Activated T-cell treated with anti-CD3 and anti-CD28 coated beads for 4 hours (primary cell): ENCODE measurements at places on chromosomes 3 and 15.

DNA sequence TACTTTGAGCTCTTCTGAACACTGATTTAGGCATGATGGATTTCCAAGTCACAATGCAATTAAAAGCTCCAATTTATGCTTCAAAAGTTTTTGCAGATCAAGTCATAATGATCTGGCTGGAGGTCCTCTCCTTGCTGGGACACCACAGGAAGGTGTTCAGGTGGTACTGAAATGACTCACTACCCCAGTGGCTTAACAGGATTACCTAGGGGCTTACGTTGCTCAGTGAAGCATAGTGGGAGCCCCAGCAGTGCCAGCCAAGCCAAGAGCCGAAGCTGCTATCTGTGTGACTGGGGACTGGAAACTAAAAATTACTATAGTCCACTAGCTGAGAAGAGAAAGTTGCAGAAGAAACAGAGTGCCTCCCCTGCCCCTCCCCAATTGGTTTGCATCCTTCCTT is 110.1 kb upstream of the LPP start:
- DNase-seq: no peak

DNA sequence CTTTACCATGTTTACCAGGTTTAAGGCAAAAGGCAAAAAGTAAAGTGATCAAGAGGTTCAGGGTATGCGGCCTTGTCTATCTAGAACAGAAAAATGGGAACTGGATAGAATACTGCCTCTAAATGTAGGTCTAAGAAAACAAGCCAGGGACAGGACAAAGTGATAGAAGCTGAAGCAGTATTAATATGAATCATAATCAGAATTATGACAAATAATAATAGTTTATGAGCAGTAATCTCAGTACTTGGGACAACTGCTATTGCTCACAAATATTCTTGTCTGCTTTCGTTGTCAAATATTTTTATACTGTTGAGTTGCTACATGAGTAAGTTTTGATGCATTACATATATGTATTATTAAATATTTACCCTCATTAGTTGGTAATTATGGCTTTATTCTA is 356.9 kb upstream of the RBMS3 start:
- DNase-seq: no peak

DNA sequence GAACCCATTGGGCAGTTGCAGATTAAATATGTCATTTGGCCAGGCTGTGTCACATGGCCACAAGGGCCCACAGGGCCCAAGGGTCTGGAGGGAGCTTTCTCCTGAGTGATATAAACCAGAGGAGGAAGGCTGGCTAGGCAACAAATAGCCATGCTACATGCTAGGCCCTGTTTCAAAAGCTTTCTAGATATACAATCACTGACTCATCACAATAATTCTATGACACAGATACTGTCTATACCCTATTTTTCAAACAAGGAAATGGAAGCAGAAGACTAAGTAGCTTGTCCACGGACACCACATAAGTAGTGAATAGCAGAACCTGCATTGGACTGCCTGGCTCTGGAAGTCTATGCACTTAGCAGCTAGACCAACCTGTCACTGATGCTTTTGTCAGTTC is 625.4 kb downstream of the NTRK3 start:
- no peak for DNase-seq

GRCh38 chr3:106797461-106797860 is 579.8 kb upstream of the CCDC54 start:
- no peak for DNase-seq

DNA sequence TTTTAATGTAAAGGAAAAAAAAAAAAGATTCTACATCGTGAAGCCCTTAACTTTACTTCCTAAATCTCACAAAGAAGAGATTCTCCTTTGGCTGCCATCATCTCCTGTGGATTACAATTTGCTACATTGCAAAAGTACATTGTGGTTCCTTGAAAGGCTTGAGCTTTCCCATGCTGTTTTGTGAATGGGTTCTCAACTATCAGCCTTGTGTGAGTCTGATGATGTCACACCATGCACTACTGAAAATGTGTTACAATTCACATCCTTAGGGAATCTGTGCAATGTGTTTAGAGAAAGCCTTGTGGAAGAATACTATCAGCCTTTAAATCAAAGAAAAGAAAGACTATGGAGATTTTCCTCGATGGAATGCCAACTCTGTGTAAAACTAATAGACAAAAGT is 510.0 kb upstream of the ALCAM start:
- no peak for DNase-seq

DNA sequence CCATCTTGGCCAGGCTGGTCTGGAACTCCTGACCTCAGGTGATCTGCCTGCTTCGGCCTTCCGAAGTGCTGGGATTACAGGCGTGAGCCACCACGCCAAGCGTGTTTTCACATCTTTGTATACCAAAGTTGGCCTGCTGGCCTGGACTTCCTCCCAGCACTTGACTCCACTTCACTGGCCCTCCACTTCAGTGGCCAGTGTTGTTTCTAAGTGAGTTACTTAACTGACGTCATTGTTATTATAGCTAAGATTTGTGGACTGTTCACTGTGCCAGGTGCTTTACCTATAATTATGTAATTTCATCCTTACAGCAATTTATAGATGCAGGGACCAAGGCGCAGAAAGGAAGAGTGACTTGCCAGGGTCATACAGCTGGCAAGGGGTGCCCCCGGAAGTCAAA is 52.0 kb downstream of the HRH1 start:
- DNase-seq: no peak

- no peak for DNase-seq
These were observed 20.8 kb upstream of the ARHGEF3 start for GRCh38 chr3:56822501-56822900.

GRCh38 chr3:141454906-141455602 is 31.8 kb upstream of the RASA2 start:
- peak; percentile 5 for DNase-seq

GRCh38 chr15:67025719-67026609 is 39.4 kb upstream of the SMAD3 start:
- DNase-seq: no peak

DNA sequence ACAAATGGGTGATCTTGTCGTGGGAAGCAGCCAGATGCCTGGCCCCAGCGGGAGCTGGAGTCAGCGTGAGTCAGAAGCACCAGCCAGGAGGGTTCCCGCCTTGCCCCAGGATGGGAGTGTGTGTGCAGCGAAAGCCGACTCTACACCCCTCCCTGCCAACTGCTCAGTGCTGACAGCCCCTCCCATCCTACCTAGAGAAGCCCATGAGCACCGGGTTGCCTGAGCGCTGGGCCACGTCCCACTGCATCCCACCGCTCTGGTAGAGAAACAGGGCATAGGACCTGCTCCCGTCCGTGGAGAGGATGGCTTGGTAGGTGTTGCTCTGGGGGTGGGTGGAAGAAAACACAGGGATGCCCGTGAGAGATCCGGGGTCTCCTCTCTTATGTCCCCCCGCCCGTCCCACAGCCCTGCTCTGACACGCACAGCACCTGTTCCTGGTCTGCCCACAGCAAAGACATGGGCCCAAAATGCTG is 42.9 kb downstream of the MUC4 start:
- no peak for DNase-seq

DNA sequence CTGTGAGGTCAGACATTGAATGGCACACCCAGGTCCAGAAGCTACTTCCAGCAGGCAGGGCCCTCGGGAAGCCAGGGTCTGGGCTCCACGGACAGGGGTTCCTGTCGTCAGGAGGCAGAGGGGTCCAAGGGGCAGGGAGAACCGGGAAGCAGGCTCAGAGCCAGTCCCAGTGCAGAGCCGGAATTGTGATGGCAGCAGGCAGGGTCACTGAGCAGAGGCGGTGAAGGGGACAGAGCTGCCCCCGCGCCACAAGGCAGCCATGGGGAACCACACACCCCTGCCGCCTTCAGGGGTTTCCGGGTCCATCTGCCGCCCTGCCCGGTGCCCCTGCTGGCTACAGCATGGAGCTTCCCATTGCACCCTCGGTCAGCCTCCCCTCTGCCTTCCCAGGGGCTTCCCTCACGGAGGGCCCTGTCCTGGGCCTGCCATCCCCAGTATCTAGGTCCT is 136.9 kb downstream of the NSMCE3 start:
- no peak for DNase-seq

- no peak for DNase-seq
These were observed 36.5 kb downstream of the ATP13A3 start for GRCh38 chr3:194450341-194450740.

DNA sequence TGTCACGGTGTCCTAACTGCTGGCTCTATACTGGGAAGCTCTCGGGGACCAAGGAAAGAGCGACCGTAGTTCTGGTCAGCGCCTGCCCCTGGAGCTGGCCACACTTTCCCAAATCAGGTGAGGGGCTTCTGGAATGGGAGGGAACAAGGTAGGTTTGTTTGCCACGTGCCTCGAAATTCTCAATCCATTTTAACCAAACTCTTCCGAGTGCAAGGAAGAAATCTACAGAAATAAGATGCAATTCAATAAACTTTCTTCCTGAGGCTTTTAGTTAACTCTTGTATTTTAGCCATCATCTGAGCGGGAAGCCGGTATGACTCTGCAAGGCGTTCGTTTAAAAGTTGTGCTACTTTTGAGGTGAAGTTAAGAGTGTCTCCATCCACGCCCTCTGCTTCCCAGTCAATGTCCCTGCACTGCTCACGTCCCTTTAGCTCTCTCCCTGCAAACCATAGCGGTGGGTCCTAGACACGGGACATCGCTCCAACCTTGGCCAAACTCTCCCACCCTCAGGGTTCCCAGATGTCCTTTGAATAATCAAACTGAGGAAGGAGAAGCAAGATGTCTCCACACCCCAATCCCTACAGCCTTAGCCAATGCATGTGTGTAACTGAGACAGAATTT is 597 bp downstream of the AGTR1 start:
- no peak for DNase-seq

DNA sequence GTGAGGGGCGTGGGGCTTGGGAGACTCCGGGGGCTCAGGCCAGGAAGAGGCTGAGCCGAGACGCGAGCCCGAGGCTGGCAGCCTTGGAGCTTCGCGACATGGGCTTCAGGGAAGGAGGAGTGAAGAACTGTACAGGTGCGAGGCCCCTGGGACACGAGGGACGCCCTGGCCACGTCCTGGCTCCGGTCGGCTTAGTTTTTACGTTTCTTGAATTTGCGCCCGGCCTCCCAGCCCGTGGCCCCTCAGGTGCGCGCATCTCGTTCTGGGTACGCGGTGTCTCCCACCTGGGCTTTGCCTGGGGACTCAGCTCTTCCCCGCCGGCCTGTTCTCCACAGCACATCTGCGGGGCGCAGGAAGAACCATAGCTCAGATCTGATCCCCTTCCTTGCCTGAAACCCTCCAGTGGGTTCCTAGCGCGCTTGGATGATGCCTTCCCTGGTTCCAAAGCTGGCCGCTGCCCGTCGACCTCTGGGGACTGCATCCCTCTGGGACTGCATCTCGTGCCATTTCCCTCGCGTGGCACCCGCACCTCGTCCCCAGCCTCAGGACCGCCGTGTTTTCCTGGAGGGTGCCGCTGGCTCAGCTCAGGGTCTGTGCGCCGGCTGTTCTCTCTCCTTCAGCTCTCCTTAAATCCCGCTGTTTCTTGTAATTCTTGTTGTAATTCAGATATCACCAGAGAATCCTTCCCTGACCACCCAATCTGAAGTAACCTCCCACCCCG is 614 bp downstream of the CHCHD6 start:
- no peak for DNase-seq

- no peak for DNase-seq
These were observed 223.4 kb upstream of the IL12A start for GRCh38 chr3:159765030-159765859.

DNA sequence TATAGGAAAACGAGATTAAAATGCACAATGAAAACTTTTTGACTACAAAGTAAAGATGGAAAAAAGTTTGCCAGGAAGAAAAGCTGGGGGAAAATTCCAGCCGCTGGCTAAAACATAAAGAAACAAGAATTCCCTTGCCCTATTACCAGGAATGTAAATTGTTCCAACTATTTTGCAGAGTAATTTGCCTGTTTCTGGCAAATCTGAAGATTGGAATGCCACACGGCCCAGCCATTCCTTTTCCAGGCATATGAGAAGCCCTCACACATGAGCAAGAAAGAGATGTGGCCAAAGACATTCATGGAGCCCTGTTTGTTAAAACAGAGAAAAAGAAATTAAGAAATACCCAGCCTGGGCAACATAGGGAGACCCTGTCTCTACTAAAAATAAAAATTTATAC is 8.4 kb upstream of the GATA2 start:
- DNase-seq: no peak

- DNase-seq: no peak
These were observed 132.5 kb downstream of the APBA2 start for GRCh38 chr15:29018120-29018805.

- DNase-seq: no peak
These were observed 281.9 kb upstream of the ICE2 start for GRCh38 chr15:60760646-60761504.

DNA sequence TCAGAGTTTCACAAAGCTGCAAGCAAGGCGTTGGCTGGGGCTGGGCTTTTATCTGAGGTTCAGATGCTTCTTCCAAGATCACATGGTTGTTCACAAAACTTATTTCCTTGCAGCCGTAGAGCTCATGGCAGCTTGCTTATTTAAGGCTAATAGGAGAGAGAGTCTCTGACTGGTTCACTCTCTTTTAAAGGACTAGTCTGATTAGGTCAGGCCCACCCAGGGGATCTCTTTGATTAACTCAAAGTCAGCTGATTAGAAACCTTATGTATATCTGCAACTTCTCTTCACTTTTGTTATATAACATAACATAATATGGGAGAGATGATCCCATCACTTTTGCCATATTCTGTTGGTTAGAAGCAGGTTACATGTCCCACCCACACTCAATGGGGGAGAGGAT is 99.9 kb upstream of the CCNL1 start:
- no peak for DNase-seq

DNA sequence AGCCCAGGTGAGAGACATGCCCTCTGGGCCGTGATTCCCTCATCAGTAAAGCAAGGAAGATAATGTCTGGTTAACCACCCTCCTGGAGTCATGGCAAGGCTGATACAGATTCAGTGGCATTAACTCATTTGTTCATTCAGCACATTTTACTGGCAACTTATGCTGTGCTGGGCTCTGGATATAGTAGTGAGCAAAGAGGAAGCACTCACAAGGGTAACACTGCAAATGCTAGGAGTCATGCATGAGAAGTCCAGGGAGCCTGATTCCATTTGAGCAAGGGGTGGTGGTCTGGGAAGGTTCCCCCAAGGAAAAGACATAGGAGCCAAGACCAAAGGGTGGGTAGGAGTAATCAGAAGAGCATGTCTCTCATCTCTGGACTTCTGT is 50.2 kb downstream of the SMAD3 start:
- DNase-seq: no peak

GRCh38 chr15:66661432-66662096 is 40.5 kb upstream of the SMAD6 start:
- no peak for DNase-seq

GRCh38 chr15:93072411-93073394 is 16.3 kb downstream of the RGMA start:
- DNase-seq: no peak

GRCh38 chr15:32818758-32819447 is 101.1 kb downstream of the GREM1 start:
- DNase-seq: no peak
